ENCODE measurements at places on chromosomes 12 and 14.

DNA sequence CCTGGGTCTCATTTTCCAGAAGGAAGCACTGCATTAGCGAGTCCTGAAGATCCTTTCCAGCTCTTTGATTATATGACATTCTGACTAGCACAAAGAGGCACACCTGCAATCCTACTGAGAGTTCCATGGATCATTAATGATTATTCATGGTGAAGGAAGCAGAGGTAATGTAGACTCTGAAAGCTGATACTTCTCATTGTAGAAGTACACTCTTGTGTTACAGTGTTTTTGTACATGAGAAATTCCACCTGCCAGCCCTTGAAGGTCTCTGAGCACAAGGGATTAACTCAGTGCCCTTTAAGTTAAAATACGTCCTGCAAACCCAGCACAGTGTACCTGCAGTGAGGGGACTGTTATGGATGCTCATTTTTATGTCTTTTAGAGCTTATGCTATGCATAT, 558.8 kb upstream of the FBXO33 start:
- peak; percentile 37 for DNase-seq

DNA sequence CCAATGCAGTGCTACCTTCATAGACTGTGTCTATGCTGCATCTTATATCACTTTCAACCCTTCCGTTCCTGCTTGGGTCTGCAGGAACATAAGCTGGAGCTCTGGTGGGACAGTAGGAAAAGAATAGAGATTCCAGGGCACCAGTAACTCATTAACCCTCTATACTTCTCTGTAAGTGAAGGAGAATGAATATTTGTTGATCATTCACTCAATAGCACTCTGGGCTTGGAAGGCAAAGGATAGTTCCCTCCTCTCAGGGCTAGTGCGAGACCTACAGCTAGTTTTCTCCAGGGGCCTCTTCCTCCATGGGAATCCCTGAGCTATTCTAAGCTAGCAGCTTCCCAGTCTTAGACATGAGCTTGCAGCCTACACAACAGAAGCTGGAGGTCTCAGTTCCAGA, 84.7 kb downstream of the BMP4 start:
- DNase-seq: no peak

DNA sequence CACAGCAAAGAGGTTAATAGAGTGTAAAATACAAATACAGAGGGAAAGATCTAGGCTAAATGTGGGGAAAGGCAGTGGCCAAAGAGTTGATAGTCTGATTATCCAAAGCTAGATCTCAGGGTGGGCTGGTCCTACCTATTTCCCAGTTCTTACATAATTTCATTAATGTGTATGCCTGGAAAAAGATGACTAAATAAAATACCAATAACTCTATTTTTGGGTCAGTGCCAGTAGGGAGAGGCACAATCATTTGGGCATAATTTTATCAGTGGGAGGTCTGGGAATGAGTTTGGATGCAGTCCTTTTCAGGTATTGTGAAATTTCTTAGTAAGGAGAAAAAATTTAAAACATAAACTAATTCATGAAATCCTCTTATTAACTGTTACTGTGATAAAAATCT, 30.6 kb upstream of the CLEC14A start:
- DNase-seq: no peak

GRCh38 chr14:89053303-89053702, 228.9 kb downstream of the TTC8 start:
- no peak for DNase-seq

DNA sequence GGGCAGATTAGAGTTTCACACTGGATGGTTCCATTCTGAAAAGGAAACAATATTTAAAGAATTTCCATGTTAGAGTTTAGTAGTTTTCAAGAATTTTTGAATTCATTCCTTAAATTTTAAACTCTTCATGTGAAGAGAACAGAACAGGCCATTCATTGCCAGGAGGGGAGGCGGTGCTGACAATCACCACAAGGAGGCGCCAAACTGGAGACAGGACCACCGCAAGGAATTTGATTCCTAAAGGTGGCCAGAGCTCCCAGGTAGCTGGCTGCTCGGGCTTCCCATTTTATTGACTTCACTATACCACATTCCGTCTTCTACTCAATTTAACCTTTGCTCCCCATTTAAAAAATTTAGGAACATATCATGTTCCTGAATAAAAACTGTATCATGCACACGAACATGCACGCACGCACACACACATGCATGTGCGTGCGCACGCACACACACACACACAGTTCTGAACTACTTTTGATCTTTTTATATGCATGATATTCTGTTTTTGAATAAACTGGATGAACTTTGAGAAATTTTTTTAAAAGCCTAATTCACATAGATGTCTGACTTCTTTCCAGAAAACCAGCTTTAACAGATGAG, 101.2 kb downstream of the NELL2 start:
- DNase-seq: peak; percentile 6

DNA sequence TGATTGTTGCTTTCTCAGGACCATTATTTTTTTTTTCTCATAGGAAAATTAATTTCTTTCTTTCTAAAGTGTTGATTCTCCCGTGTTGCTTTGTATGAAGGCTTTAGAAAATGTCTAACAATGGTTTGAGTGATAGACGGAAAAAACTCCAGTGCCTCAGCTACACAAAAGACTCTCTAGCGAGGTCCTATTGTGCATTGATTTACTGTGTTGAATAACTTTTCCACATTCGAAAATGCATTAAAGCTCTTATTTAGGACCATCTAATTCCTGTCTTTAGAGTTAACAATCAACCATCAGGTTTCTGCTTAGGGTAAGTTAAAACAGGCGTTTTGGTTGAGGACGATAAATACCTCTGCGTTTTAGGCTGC, 99.6 kb downstream of the PTPN11 start:
- no peak for DNase-seq

- no peak for DNase-seq
Observed at GRCh38 chr14:96576937-96577336, 74.8 kb downstream of the PAPOLA start.
